ENCODE measurements at places on chromosomes 2 and 18.

- no peak for DNase-seq
Measured at GRCh38 chr2:161709428-161709827, 85.2 kb downstream of the SLC4A10 start.

GRCh38 chr2:46334389-46335271 is 37.4 kb downstream of the EPAS1 start:
- DNase-seq, result no peak

GRCh38 chr18:23842305-23842704 is 153.1 kb downstream of the LAMA3 start:
- DNase-seq, result no peak

DNA sequence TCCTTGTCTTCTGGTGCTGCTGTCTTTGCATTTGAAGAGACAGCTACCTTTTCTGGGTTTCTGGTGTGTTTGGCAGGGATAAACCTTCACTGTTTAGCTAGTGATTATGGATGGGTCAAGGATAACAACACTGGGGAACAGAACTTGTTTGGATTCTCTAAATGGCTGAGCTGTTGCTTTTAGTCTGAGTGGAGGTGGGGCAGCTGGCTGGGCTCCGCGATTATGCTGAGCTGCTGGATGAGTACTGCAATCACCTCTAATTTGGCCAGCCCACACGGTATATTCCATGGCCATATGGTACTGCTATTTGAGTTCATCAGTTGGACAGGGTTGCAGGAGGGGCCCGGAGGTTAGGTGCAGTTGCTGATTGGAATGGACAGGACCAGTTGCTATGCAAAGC is 361.6 kb upstream of the TFPI start:
- no peak for DNase-seq

GRCh38 chr2:230602562-230603230 is 109.9 kb upstream of the CAB39 start:
- peak; percentile 50 for DNase-seq

DNA sequence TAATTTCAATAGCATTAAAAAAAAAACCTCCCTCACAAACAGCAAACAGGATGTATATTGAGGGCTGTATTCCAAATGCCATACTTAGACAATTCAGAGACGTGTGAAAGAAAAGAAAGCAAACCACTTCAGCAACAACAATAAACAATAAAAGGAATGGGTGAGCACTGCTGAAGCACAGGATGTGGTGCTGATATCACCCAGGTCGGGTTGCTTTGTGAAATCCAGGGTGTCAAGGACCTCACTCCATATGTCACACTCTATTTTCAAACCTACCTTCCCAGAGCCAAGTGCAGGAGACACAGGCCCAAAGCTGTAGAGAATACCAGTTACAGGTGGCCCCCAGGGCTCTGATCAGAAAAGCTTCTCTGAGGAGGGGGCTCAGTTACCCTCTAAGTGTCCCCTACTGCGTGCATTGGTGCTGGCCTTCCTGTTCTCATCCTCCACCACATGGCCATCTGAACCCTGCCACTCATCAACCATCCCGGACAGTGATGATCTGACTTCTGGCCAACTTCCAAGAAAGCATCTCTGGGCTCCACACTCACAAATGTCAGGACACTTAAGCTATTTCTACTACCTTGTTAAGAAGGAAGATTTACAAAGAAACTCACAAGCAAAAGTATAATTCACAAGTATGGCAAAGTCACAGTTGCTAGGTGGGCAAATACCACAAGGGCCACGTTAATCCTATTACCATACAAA is 363.0 kb downstream of the SS18 start:
- DNase-seq, result no peak

GRCh38 chr2:81355436-81355835 is 1050.9 kb upstream of the LRRTM1 start:
- DNase-seq, result no peak

DNA sequence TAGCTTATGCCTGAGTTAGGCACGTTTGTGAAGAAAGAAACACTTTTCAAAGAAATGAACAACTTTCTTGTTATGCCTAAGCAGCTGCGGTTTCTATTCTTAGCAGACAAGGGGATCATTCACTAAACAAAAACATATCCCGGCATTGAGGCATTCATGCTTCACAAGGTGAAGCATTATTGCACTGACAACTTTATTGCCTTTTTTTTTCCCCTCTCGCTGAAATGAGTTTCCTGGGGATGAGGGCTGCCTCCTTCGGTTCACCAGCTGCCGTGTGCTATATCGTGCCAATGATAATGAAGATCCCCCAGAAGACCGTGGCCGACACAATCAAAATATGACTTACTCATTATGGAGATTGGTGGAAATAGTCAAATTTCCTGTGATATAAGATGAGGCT is 288.2 kb upstream of the ST6GAL2 start:
- no peak for DNase-seq

DNA sequence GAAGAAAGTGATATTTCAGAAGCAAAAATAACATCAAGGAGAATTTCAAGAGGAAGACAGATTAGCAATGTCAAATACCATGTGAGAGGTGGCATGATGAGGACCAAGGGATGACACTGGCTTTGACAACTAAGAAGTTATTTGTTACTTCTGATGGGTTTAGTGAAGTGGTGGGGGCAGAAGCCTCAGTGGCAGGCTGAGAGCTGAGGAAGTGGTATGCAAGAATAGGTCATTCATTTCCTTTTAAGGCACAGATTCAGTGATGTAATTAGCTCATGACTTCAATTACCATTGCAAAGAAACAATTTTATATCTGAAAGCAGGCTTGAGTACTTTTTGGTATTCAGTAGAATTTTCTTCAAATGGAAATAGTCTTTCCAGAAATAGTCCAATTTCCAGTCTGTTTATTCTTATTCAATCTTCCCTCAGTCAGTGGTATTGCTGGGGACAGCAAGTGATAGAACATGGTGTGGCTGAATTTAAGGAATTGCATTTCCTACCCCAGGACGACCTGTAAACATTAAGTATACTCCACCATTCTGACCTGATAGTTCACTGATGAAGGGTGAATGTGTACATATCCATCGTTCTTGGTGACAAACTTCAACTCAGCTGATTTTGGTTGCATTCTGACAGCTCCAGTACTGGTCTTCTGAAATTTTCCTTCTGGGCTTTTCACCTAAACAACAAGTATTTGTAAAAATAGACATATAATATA is 28.2 kb downstream of the GEMIN6 start:
- DNase-seq, result no peak

DNA sequence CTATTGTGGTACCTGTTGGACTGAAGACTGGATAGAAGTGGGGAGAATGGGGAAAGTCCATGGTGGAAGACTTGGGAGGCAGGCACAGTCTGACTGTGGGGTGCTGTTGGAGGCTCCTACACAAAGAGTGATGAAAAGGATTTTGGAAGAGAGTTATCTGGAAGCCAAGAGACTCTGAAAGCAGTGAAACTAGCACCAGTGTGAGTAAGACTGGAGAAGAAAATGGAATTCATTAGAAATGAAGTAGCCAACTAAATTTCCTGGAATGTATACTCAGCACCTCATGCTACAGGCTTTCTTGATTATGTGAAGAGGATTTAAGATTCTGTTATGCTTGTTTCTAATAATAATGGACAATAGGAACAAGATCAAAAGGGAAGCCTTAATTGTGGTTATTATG is 27.7 kb downstream of the ELP2 start:
- DNase-seq, result no peak

- DNase-seq, result no peak
Measured at GRCh38 chr18:42067518-42067917, 112.5 kb downstream of the PIK3C3 start.

DNA sequence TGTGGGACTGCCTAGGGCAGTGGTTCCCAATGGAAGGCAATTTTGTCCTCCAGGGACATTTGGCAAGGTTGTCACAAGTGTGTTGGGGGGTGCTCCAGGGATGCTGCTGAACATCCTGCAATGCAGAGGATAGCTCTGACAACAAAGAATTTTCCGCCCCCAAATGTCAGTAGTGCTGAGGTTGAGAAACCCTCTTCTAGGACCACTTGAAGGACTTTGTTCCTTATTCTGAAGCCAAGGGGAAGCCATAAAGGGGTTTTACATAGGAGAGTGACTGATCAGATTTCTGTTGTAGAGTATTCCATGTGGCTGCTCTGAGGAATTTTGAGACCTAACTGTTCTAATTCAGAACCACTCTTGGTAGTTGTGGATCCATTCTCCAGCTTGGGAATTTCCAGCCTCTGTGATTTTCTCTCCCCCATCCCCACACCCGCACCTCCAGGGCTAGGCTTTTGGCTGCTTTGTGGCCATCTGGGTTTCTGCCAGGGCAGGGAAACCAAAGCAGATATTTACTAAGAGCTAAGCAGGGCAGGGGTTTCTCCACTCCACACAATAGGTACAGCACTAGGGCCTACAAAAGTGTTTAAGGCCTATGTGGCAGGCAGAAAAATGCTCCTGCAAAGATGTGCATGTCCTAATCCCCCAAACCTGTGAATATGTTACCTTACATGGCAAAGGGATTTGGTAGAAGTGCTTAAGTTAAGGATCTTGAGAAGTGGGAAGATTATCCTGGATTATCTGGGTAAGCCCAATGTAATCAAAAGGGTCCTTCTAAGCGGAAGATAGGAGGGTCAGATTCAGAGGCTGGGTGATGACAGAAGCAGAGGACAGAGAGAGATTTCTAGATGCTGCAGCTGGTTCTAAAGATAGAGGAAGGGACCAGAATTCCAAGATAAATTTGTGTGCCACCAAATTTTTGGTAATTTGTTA is 135.4 kb downstream of the TMEM17 start:
- no peak for DNase-seq

- DNase-seq, result no peak
Measured at GRCh38 chr2:133791191-133791590, 222.9 kb upstream of the NCKAP5 start.

GRCh38 chr2:28618221-28619141 is 122.6 kb downstream of the PLB1 start:
- DNase-seq, result no peak

- no peak for DNase-seq
Measured at GRCh38 chr2:241255542-241256167, 59.8 kb downstream of the HDLBP start.

- no peak for DNase-seq
Measured at GRCh38 chr2:232999354-232999753, 13.7 kb downstream of the NGEF start.

DNA sequence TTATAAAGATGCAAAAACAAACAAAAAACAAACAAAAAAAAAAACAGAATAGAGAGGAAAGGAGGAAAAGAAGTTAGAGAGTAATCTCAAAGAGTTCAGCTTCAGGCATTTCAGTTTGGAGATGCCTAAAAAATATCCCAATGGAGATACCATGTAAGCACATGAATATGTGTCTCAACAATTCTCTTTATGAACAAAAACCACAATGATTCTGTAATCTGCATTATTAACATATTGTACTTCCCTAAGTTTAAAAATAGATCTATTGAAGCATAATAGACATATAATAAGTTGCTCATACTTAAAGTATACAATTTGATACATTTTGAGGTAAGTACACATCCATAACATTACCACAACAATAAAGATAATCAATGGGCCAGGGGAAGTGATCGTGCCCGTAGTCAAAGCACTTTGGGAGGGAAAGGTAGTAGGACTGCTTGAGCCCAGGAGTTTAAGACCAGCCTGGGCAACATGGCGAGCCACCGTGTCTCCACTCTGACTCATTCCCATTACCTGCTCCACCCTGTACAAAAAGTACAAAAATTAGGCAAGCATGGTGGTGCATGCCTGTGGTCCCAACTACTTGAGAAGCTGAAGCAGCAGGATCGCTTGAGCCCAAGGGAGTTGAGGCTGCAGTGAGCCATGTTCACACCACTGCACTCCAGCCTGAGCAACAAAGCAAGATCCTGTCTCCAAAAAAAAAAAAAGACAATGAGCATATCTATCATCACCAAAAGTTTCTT is 158.9 kb downstream of the ATAD2B start:
- DNase-seq, result no peak

DNA sequence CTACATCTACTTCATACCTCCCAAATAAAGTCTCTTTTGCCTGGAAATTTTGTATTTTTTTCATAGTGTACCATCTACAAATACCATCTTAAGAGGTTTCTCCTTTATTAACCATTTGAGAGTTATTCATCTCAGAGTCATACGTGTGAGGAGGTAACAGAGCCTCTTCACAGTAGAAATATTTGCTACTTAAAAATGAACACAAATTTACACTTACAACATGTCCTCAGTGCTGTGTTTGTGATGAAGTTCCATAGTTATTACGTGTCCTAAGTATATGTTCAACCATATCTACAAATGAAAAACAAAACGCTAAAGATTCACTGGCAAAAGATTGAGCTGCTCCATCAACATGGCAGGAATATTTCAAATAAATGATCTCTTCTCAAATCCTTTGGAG is 48.5 kb upstream of the HNRNPA3 start:
- DNase-seq, result no peak

DNA sequence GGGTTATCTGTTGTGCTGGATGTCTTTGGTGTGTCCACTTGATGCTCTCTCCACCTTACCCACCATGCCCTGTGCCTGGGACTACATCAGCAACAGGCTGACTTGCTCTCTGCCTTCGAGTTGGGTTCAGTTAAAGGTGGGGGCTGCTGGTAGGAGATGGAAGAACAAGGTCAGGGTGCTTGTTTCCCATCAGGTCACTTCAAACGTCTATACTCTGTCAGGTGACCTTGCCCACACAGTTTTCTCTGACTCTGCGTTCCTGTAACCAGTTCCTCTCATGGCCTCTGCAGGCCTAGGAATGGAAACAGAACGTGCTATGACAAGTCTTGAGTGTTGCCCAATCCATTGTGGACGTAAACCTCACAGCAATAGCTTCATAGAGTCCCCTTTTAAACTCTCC is 38.4 kb upstream of the PAPOLG start:
- no peak for DNase-seq

DNA sequence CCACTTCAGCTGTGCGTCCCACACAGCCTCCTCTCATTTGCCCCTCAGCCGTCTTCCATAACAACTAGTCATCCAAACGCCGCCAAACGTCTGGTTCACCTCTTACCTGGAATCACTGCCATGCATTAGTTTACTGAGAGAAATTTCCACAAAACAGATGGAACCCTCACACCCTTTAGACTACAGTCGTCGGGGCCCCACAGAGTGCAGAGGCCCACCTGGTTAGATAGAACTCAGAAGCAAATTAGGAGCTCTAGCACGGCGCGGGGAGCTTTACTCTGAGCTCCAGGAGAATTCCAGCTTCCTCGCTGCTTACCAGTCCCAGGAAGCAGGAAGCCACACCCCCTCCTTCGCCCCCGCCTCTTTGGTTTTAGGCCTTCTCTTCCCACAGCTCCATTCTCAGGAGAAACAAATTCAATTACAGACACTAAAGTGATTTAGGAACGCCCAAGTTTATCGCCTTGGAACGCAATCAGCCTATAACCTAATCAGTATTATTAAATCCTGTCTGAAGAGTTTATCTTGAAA is 9.4 kb downstream of the RNU2-63P start:
- DNase-seq, result no peak

- DNase-seq, result no peak
Measured at GRCh38 chr2:168456521-168457189, 583 bp downstream of the CERS6 start.

- DNase-seq, result no peak
Measured at GRCh38 chr2:23689131-23689700, 237.7 kb downstream of the ATAD2B start.

- no peak for DNase-seq
Measured at GRCh38 chr18:13809531-13810255, 14.3 kb upstream of the MC5R start.

GRCh38 chr2:63488118-63488713 is 100.1 kb downstream of the WDPCP start:
- DNase-seq, result no peak

- DNase-seq, result no peak
Measured at GRCh38 chr2:36318547-36318946, 37.0 kb upstream of the CRIM1 start.

GRCh38 chr2:42622943-42623676 is 54.7 kb downstream of the MTA3 start:
- no peak for DNase-seq

GRCh38 chr2:13558368-13558767 is 841.6 kb downstream of the TRIB2 start:
- no peak for DNase-seq

- DNase-seq, result peak; percentile 45
Measured at GRCh38 chr2:68362069-68362468, 3.0 kb upstream of the PLEK start.

Data from activated naive CD4-positive, alpha-beta T cell (primary cell).